Osteocyte (in vitro differentiated cells): ENCODE measurements at places on chromosomes 3 and 15. TPM values are rescaled to one million over a fixed set of nuclear protein-coding genes. Genes with fewer than 3 reads are reported as not detected.

Gene SPSB4
- 2.0 and 3.3 TPM in 2 replicates for total RNA-seq

Gene LRRC2
- total RNA-seq, result 1.2 and 1.5 TPM in 2 replicates

Gene MITF
- 5.8 and 6.1 TPM in 2 replicates for total RNA-seq

Gene PARP16
- 9.4 and 9.5 TPM in 2 replicates for total RNA-seq

Gene EXOG
- total RNA-seq, result 17.9 and 18.4 TPM in 2 replicates

Gene LDHAL6B
- not detected in 2 replicates for total RNA-seq

Gene SERPINI2
- not detected in 2 replicates for total RNA-seq

Gene HTR3E
- not detected in 2 replicates for total RNA-seq

Gene LMAN1L
- total RNA-seq, result not detected in 2 replicates

Gene GUCA1C
- not detected in 2 replicates for total RNA-seq

Gene SOX14
- total RNA-seq, result not detected in 2 replicates

Gene CCR4
- not detected in 2 replicates for total RNA-seq

Gene FBN1
- total RNA-seq, result 1,012 and 1,104 TPM in 2 replicates

Gene DPPA2
- total RNA-seq, result not detected in 2 replicates

Gene ZNF662
- total RNA-seq, result not detected in 2 replicates

Gene CELF6
- total RNA-seq, result 0.65 and 0.86 TPM in 2 replicates

Gene CPN2
- total RNA-seq, result not detected in 2 replicates

Gene CADM2
- 1.5 and 2.2 TPM in 2 replicates for total RNA-seq

Gene GOLGA6D
- total RNA-seq, result not detected in 2 replicates

Gene ROPN1
- not detected in 2 replicates for total RNA-seq

Gene EXD1
- not detected in 2 replicates for total RNA-seq

Gene CP
- 0.32 TPM in 1 of 2 replicates, not detected in the other for total RNA-seq

Gene ARGFX
- total RNA-seq, result not detected in 2 replicates

Gene LEKR1
- total RNA-seq, result 0.55 and 1.0 TPM in 2 replicates

Gene P2RY12
- total RNA-seq, result not detected in 2 replicates

Gene SPATA16
- not detected in 2 replicates for total RNA-seq

Gene LSAMP
- 3.9 and 4.4 TPM in 2 replicates for total RNA-seq

Gene TPRA1
- total RNA-seq, result 49.0 and 49.7 TPM in 2 replicates

Gene TRH
- not detected in 2 replicates for total RNA-seq

Gene MKRN3
- total RNA-seq, result not detected in 2 replicates

Gene TM4SF4
- not detected in 2 replicates for total RNA-seq

Gene AMT
- total RNA-seq, result 8.0 and 9.4 TPM in 2 replicates
